ENCODE measurements at places on chromosomes 7 and 10.
A peak's percentile ranks its signal among the peaks of the same experiment; 100 is the strongest.

DNA sequence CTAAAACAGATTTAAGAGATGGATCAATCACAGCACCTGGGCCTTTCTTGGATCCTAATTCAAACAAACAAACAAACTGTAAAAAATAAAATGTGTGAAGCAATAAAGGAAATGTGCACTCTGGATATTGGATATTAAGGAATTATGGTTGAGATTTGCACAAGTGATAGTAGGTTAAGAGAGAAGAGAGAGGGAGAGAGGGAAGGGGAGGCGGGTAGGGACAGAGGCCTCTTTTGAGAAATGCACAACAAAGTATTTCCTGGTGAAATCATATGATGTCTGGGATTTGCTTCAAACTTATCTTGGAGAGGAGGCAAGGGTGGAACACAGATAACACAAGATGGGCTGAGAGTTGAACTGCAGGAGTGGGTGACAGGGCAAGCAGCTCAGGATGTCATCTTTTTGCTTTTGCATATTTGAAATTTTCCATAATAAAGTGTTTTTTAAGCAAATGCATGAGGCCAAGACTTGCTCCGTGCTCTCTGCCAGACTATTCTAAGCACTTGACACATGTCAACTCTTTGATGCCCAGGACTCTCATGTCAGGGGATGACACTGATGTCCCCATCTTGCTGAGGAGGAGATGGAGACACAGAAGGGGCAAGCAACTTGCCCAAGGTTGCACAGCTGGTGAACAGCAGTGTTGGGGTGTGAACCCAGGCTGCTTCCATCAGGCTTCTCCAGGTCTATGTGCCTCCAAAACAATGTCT, 9.1 kb upstream of the AEBP1 start:
- no peak for DNase-seq

- peak; percentile 38 for DNase-seq
These were observed 36.0 kb downstream of the COL17A1 start for GRCh38 chr10:104049504-104050250.

DNA sequence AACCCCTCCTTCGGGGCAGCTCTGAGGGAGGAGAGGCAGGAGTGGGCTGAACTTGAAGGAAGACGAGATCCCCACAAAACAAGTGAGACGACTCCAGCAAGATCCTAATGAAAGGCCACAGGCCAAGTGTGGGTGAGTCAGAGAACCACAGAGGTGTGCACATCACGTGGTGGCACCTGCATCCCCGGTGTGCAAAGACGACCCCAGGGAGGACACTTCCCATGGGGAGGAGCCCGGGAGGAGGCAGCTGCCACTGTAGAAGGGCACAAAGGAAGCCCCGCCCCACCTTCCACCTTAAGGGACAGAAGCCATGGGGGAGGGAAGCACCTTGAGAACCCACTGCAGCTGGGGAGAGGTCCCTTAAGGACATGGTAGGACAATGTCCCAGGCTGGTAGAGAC, 45.7 kb downstream of the ESYT2 start:
- no peak for DNase-seq

GRCh38 chr10:21749788-21750187, 215.8 kb downstream of the MLLT10 start:
- no peak for DNase-seq

GRCh38 chr7:151897951-151898686, 21.2 kb upstream of the PRKAG2 start:
- no peak for DNase-seq

GRCh38 chr7:124029396-124030188, 3.3 kb downstream of the TMEM229A start:
- no peak for DNase-seq

DNA sequence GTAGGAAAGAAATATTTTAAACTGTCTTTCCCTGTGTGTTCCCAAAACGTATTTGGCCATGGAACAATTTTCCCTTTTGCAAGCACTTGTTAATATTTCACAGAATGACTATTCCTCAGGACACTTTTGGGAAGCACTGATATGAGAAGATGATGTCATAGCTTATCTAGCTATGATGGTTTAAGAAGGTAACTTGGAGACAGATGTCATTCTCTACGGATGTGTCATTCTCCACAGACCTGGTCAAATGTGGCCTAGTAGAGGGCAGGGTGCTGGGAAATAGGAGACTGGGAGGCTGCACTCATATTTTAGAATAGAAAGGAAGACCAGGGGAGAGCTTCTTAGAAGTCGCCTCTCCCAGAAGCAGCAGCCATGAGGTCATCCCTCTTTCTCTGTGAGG, 220.7 kb upstream of the GLI3 start:
- no peak for DNase-seq

DNA sequence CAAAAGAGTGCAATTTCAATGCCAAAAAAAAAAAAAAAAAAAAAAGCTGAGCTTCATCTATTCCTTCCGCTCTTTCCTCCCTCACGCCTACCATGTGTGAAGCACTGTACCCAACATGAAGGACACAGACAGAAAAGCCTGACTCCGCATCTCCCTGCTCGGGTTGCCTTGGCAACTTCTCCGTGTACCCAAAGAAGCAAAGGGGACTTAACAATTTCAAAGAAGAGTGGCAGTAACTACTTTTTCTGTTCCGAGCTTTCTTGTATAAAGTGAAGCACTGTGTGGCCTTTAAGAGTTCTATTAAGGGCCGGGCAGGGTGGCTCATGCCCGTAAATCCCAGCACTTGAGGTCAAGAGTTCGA, 177.7 kb downstream of the PRKCQ start:
- no peak for DNase-seq
